ENCODE measurements at places on chromosomes 5 and 9.

- no peak for DNase-seq
These were observed 160.7 kb upstream of the MEF2C start for GRCh38 chr5:89043676-89044075.

GRCh38 chr9:121071756-121072421 is 2.9 kb upstream of the CNTRL start:
- peak; percentile 47 for DNase-seq

GRCh38 chr5:122321921-122322320 is 9.9 kb downstream of the SNCAIP start:
- no peak for DNase-seq

GRCh38 chr5:74286734-74287695 is 353.5 kb downstream of the ENC1 start:
- DNase-seq: no peak

GRCh38 chr9:111099199-111100008 is 61.1 kb upstream of the LPAR1 start:
- DNase-seq: no peak

DNA sequence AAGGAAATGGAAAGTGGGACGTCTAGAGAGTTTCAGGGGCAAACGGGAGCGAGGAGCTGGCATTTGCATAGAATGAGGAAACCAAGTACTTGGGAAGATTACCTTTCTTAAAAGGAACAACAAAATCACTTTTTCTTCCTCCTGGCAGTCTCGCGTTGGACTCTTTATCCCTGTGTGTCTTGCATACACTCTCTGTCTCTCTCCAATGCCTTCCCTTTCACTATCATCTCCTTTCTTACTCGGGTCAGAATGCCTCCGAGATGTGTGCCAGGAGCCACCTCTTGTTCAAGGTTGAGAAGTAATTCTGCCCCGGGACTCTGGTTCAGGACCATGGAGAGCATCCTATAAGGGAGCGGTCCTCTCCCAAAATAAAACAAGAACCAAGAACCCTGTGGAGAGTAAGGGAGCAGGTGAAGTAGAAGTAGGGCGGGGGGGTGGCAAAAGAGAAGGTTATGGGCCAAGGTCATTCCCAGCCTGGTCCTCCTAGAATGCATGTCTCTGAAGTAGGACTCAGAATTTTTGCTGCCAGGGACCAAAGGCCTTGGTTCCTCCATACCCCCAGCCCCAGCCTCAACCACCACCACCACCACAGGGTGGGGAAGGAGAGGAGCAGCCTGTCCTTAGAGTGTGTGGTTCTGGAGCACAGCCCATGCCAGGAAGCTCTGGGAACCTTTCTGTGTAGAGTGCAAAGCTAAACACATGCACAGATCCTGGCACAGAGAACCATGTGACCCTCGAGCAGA is 72.1 kb upstream of the ARAP3 start:
- DNase-seq: peak; percentile 54

GRCh38 chr5:962386-962785 is 46.2 kb upstream of the NKD2 start:
- no peak for DNase-seq

GRCh38 chr5:20604992-20605391 is 617.0 kb upstream of the CDH18 start:
- DNase-seq: no peak

All from fibroblast of skin of scalp (primary cell).